Stimulated activated CD4-positive, alpha-beta T cell treated with anti-CD3 and anti-CD28 coated beads, Interleukin-2, amount 100 ng/mL, for 48 hours (primary cell): ENCODE measurements at places on chromosomes 12 and 14.
A peak's percentile ranks its signal among the peaks of the same experiment; 100 is the strongest.

DNA sequence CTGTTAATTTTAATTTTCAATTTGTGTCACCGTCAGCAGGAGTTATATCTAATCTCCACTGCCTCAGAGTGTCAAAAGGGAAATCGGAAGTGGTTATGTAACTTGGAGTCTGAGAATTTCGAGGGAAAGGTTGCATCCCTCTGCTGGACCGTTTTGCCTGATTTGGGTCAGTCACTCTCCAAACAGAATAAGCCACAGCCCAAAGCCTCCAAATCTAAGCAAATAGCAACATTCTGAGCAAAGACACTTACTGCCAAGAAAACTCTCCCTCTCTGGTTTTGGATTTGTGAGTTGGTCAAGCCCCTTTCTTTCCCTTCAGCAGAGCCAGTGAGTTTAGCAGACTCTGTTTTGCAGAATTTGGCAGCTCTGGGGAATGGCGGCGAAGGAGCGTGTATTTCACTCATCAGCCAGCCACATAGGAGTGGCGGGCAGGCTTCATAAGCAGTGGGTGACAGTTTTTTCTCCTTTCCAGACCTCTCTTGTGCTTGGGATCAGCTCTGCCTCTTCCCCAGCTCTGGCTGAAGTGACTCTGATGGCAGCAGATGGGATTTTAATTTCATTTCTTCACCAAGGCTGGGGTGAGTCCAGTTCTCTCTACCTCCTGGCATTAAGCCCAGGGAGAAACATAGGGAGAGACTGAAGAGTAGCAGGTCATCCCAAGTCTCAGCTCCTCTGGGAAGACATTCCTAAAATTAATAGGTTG, 218.7 kb upstream of the NOS1 start:
- DNase-seq: no peak

GRCh38 chr14:53848854-53849253, 107.8 kb downstream of the BMP4 start:
- no peak for DNase-seq

DNA sequence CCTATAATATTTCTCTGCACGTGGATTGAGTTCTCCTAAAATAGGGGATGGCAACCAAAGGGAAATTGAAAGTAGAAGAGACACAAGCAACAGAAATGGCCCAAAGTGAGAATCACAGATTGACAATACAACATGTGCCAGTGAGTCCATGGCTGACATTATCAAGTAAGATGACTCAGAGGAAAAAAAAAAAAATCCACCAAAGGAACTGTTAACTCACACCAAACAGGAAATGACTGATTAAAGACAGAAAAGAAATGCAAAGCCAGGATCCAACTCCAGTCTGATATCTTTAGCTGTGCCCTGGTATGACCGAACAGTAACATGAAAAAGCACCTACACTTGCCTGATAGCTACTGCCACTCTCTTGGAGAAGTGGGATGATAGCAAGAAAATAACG, 485.0 kb downstream of the PRKD1 start:
- DNase-seq: no peak

DNA sequence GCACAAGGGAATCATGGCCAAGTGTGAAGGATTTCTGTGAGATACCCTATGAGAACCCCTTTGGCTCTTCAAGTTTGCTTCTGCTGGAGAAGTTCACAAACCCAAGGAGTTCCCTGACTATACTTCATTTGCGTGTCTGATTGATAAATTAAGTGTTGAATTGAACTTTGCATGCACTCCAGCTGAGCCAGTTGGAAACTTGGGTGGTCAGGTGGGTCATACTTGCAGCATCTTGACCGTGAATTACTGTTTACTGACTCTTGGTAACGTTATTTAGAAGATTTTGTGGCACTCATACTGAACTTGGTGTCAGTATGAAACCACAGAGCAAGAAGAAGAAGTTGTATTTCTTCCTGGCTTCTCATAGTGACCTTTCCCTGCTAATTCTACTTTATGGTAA, 77.5 kb downstream of the TGFB3 start:
- DNase-seq: no peak

GRCh38 chr12:18363321-18363720, 102.0 kb downstream of the PIK3C2G start:
- DNase-seq: no peak

DNA sequence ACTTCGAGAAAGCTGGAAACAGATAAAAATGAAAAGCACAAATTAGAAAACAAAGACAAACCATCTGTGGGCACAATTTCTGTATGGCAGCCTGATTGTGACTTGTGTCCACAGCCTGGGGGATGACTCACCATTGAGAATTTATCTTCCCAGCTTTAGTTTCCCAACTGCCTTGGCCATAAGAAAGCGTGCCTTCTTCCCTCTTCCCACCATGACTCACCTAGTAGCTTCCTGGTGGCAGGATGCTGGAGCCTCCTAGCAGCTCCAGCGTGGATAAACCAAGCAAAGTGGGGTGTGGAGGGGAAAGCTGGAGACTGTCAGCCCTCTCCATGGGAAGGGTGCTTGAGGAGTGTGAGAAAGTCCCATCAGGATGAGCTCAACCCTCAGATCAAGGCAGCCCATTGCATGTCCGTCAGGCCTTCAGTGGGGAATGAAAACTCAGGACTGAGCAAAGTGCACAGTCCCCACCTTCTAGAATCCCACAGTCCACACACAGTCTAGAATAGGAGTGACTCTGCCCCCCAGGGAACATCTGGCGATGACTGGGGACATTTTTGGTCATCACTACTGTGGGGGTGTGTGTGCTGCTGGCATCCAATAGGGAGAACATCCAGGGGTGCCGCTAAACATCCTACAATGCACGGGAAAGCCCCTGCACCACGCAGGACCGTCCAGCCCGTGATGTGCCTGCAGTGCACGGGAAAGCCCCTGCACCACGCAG, 22.4 kb upstream of the SERPINA6 start:
- DNase-seq: no peak

- no peak for DNase-seq
Measured at GRCh38 chr12:50641566-50641965, 122.3 kb upstream of the ATF1 start.

GRCh38 chr12:104063712-104064030, 660 bp upstream of the HCFC2 start:
- DNase-seq: no peak

GRCh38 chr14:91372671-91373495, 44.7 kb downstream of the CCDC88C start:
- DNase-seq: no peak

GRCh38 chr14:61233436-61233956, 47.6 kb downstream of the TMEM30B start:
- no peak for DNase-seq

DNA sequence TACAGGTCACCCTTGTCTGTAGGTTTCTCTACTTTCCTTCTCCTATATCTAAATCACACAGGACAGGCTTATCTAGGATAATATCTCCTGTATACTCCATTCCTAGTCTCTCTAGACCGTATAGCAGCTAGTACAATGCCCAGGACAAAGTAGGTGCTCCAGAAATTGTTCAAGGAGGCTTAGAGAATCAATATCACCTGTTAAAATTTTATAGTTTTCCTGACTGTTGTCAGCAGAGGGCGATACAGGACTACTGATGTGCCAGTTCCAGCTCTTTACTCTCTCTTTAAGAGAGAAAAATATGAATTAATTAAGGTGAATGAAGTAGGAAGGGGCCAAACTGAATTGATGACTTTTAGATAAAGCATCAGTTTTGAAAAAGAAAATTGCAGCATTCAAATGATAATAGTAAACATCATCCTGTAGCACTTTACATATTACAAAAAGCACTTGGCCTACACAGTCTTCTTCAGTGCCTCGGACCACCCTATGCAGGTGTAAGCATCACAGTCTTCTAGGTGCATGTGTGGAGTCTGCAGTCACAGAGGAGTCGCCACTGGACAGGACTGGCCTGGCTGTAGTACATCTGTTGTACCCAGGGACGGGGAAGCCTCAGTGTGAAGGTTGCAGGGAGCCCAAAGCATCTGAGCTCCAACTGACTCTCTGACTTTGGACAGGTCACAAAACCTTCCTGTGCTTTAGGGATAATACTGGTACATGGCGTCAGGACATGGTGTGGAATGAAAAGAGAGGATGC, 61.9 kb upstream of the MAX start:
- DNase-seq: peak; percentile 43

GRCh38 chr14:58669556-58670200, 31.9 kb downstream of the DACT1 start:
- no peak for DNase-seq

DNA sequence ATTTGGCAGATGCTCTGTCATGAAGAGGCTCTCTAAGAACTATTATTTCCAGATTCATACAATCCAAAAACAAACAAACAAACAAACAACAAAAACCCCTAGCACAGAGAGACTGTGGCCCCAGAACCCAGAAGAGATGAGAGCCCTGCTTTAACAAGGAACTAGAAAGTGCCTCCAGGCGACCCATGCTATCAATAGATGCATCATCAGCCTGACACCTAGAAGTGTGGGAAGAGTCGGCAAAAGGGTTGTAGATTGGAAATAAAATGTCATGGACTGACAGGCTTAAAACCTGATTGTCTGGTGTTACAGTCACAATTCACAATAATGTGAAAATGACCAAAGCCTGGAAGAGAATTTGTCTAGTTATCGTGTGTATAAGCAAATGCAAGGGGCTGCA, 50.6 kb upstream of the FLRT2 start:
- DNase-seq: no peak

- no peak for DNase-seq
Measured at GRCh38 chr12:65922077-65922476, 97.8 kb downstream of the HMGA2 start.

GRCh38 chr12:78531831-78532458, 332.6 kb upstream of the SYT1 start:
- no peak for DNase-seq

DNA sequence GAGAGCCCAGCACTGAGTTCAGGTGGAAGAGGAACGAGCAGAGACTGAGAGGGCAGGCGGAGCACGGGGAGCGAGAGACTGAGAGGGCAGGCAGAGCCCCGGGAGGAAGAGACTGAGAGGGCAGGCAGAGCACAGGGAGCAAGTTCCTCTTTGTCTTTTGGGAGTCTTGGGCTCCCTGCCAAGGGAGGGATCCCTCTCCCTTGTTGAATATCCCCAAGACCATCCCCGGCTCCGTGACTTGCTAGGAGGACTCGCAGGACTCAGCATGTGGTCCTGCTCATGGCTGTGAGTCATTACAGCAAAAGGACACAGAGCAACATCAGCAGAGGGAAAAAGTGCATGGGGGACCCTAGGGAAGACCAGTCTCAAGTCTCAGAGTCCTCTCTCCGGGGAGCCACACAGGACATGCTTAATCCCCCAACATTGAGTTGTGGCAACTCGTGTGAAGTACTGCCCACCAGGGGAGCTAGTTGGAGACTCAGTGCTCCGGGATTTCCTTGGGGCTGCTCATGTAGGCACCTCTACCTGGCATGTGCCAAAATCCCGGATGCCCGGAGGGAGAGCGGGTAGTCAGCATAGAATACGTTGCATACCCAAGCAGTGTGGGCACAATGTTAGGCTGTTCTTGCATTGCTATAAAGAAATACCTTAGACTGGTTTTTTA, 81.0 kb downstream of the CCDC92 start:
- no peak for DNase-seq

- no peak for DNase-seq
Measured at GRCh38 chr14:61298824-61299223, 17.7 kb upstream of the TMEM30B start.

- DNase-seq: no peak
Measured at GRCh38 chr14:104264495-104265265, 126.3 kb downstream of the KIF26A start.

DNA sequence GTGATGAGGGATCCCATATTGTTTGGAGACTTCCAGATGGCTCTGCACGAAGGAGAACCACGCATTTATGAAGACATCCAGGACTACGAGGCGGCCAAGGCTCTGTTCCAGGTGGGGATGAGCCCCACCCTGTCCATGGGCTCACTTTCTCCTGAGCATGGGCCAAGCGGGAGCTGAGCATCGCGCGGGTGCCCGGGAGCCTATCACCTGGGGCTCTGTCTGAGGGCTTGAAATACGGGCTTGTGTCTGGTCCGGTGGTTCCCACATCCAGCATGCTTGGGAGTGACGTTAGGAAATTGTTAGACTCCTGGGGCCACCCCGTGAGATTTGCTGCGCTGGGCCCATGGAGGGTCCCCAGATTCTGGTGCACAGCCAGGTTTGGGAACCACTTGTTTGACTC, 92.9 kb downstream of the CCDC92 start:
- DNase-seq: no peak

DNA sequence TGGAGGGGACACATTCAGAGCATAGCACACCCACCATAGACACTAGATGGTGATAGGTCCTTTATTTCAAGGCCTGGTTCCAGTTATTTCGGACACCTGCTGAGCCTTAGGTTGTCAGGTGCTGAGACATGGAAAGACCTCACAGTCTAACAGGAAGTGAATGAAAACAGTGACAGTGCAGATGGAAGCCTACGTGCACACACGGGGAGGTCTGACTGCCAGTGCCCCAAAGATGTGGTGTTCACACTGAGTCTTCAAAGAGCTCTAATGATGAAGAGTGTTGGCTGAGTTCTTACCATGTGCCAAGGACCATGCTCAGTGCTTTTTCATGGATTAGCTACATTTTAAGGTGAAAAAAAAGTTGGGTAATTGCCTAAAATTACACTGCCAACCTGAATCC, 46.6 kb downstream of the CKB start:
- no peak for DNase-seq

GRCh38 chr12:51848326-51848727, at the start of gene FIGNL2:
TSS of gene FIGNL2 (minus strand) at chr12:51848718. CDS start at chr12:51822413, 26,305 bp downstream.
- DNase-seq: no peak

GRCh38 chr12:109173443-109174240, 57.3 kb downstream of the ACACB start:
- no peak for DNase-seq
